ENCODE measurements at places on chromosomes 11 and 22.
A peak's percentile ranks its signal among the peaks of the same experiment; 100 is the strongest.

DNA sequence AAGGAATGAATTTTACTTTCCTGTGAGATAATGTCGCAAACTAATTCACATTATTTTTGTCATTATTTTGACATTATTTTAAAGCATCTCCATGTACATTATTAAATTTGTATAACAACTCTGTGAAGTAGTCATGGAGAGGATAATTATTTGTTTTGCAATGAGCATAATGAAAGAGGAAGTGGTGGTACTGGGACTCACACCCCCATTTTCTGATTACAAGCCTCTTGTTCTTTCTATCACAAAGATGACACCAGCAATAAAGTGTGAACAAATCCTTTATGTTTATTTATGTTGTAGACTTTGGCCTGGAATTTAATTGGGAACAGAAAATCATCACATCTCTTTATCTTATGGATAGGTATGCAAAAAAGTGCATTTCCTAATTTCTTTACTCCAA is 522.6 kb downstream of the TMEM135 start:
- DNase-seq: no peak

DNA sequence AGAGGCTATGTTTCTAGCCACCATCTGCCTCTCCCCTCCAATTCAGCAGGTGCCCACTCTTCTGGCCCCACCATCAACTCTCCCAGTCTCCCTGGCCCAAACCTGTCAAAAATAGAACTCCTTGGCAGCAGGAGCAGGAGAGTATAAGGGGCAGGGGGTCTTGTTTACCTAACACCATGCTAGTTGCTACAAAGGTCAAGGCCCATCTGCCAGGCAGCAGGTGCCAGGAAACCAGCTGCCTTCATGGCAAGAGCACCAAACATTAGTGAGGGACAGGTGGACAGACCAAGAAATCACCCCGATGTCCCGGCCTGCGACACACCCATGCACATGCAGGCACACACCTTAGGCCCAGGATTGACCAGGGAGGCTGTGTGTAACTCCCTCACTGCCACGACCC is 387.9 kb downstream of the BUD13 start:
- DNase-seq: no peak

GRCh38 chr11:102121329-102121728 is 11.1 kb downstream of the YAP1 start:
- no peak for DNase-seq

DNA sequence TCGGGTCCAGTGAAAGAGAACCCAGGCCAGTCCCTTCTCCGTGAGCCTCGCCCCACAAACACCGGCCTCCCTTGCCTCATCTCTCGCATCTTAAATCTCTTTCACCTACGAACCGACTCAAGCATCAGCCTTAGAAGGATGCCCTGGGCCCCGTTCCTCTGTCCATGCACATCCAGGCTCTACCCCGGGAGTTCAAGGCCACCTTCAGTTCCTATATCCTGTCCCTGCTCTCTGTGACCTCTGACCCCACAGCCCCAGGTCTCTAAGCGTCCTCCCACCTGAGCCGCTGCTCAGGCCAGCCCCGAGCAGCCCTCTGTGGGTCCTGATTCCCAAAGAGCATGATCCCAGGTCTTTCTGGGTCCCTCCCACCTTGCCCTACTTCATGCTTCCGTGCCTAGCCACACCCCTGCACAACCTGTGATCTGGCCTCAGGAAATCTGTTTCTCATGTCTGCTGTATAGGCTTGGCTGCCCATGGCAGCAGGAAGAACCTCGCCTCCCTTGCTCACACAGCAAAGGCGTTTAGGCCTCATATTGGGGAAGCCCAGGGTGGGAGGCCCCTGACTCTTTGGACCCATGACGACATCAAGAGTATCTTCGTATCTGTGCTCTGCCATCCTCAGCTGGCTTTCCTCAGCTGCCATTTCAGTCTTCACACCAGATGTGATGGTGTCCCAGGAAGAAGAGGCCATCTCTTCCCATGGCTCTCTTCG is 77.5 kb upstream of the SEPTIN5 start:
- DNase-seq: no peak

- no peak for DNase-seq
These were observed 3.8 kb downstream of the PRG3 start for GRCh38 chr11:57377107-57377506.

DNA sequence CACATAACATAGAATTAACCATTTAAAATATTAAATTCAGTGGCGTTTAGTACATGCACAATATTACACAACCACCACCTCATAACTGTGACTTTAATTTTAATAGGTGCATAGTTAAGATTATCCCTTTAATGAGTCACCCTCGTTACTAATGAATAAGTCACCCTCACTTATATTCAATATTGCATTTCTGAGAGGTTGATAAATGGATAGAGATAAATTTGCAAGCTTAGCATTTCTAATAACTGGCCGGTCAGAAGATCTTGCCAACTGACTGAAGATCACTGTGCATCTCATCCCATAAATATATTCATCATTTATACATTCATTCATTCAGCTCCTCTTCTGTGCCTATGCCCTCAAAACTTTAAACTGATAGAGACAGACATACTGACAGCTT is 243.7 kb downstream of the TTC28 start:
- no peak for DNase-seq

DNA sequence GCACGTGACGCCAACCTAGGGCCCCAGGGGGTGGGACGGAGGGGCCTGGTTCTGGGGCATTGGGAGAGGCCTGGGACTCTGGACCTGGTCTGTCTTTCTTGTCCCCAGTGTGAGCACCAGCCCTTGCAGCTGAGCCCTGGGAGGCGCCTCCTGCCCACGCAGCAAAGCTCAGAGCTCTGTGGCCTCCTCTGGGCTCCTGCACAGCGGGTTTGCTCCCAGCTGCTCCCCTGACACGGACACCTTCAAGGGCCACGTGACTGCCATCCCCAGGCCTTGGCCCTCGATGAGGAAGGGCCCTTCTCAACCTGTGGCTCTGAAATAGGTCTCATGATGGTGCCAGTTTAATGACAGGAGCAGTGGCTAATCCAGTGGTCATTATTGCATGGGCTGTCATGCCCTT is 31.5 kb upstream of the CCDC188 start:
- no peak for DNase-seq

DNA sequence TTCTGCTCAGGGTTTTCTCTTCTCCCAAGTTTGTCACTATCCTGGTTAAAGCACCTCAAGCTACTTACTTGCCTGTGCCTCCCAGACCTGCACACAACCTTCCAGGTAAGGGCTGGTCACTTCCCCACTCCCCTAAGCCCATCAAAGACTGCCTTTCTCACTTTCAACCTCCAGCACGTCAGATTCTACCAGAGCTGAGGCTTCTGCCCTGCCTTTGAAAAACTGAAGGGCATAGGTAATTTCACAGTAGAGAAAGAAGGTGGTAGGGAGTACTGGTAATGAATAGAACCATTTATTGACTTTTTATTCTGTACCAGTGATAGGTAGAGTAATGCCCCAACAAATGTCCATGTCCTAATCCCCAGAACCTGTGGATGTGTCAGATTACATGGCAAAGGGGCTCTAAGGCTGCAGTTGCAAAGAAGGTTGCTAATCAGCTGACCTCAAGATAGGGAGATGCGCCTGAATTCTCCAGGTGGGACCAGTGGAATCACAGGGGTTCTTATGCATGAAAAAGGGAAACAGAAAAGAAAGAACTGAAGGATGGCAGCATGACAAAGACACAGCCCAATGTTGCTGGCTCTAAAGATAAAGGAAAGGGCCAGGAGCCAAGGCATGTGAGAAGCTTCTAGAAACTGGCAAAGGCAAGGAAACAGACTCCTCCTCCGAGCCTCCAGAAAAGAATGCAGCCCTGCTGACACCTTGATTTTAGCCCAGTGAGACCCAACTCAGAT is 89.0 kb downstream of the SLC1A2 start:
- peak; percentile 55 for DNase-seq

GRCh38 chr11:115869780-115870431 is 365.7 kb upstream of the CADM1 start:
- DNase-seq: peak; percentile 58

DNA sequence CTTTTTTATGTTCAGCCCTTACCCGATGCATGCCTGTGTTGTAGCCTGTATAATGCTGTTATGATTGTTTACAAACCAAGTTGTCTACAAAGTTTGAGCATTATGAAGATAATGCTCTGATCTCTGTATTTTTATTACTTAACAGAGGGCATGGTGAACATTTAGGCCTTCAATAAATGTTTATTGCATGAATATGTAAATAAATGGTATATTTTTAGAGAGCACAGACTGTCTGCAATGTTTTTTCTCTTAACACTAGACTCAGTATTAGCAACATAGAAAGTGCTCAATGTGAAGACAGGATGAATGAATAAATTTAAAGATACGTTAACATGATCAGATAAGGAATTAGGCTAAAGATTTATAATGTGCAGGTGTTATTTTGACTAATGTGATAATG is 130.9 kb downstream of the UVRAG start:
- DNase-seq: no peak

DNA sequence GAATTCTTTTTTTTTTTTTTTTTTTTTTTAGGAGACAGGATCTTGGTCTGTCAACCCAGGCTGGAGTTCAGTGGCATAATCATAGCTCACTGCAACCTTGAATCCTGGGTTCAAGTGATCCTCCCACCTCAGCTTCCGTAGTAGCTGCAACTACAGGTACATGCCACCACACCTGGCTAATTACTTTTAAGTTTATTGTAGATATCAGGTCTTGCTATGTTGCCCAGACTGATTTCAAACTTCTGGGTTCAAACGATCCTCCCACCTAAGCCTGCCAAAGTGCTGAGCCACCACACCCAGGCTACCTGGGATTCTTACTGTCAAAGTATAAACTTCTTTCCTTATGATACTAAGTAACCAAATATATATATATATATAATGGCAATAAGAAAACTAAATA is 50.9 kb upstream of the CHRNA10 start:
- DNase-seq: no peak

GRCh38 chr11:10617551-10617950 is 49.1 kb upstream of the LYVE1 start:
- DNase-seq: no peak

GRCh38 chr11:122822241-122822640 is 16.1 kb upstream of the CRTAM start:
- DNase-seq: no peak

- no peak for DNase-seq
These were observed 410.5 kb downstream of the TBC1D22A start for GRCh38 chr22:47172771-47173534.

DNA sequence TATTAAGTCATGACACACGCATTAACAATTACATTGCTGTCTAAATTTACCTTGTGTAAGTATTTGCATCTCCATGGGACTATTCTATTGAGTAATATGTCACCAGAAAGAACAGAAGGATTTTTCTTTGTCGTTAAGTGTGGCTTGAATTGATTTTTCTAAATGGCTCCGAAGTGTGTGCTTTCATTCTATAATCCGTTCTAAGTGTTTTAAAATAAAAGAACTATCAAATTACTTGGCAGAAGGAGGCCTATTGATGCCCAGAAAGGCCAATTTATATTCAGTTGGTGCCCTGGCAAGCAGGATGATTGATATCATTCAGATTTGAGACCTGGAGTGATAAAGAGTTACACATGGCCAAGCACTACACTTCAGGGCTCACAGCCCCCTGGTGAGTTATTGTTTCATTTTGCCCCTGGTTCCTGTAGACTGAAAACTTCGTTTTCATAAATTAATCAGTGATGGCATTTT is 538.9 kb upstream of the ANO5 start:
- DNase-seq: no peak

GRCh38 chr11:121095561-121095960 is 5.5 kb upstream of the TECTA start:
- DNase-seq: no peak

DNA sequence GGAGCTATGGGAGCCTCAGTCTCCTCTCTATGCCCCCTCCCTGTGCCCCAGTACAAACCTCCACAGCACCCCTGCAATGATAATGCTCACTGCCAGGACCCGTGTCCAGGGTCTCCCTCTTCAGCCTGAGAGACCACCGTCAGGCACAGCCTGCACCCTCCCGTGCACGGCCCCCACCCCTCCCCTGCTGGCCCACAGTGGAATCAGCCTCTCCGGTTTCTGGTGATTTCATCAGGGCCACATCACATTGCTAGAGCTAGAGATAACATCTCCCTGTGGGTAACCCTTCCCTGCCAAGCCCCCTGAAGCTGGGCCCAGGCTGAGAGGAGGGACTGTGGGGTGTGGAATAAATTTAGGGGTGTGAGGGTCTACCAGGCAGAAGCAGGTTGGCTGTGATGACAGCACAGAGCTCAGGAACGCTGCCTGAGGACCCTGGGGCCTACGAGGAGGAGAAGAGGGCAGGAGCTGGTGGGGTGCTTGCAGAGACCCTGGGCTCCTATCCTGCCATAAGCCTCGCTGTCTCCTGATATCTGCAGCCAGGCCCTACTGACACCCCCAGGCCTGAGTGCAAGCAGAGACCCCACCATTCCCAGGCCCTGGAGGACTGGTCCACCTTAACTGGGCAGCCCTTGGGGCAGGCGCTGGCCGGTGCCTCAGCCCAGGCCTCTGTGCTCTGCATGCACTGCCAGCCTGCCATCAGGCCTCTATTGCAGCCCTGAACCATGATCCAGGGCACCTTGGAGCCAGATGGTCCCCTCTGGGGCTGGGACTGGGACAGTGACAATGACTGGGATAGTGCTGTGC is at the start of gene KLHDC7B:
TSS of gene KLHDC7B (plus strand) at position 378 of the 804 bp plus-strand sequence. CDS start at position 723, 345 bp downstream.
- DNase-seq: peak; percentile 80

DNA sequence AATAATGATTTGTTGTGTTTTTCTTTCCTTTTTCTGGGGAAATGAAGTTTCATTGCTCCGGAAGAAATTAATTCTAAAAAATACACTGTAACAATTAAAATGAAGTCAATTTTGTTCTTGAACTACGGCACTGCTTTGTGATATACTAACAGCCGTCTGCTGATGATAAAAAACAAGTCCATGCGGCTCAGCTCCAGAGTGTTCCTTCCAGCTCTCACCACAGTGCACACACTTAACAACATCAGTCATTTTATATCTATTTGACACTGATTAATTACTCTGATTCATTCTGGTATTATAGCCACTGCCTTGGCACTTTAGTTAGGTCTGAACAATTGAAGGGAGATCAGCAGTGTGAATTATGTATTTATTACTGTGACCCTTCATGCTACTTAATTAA is 97.4 kb upstream of the SLC6A5 start:
- no peak for DNase-seq

- DNase-seq: peak; percentile 80
These were observed 72.6 kb downstream of the HIPK3 start for GRCh38 chr11:33329705-33330329.

GRCh38 chr11:116275635-116276034 is 497.2 kb downstream of the BUD13 start:
- no peak for DNase-seq

- DNase-seq: no peak
These were observed 454.3 kb upstream of the KIRREL3 start for GRCh38 chr11:127454856-127455255.

DNA sequence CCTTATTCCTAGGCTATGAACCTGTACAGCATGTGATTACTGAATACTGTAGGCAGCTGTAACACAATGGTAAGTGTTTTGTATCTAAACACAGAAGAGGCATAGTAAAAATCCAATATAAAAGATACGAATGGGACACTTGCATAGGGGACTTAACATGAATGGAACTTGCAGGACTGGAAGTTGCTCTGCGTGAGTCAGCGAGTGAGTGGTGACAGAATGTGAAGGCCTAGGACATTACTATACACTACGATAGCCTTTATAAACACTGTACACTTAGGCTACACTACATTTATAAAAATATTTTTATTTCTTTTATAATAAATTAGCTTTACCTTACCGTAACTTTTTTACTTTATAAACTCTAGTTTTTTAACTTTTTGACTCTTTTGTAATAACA is 81.1 kb downstream of the PGR start:
- DNase-seq: no peak

All from activated CD4-positive, alpha-beta T cell treated with anti-CD3 and anti-CD28 coated beads, Interleukin-2, amount 10 ng/mL, durations not matched to agents 24 days and 14 days (primary cell).